ENCODE measurements at places on chromosomes 3 and 15.

- DNase-seq, result no peak
Observed at GRCh38 chr3:169172535-169172934, 491.0 kb downstream of the MECOM start.

GRCh38 chr15:57704441-57704840 lies 2.1 kb upstream of the POLR2M start:
- no peak for DNase-seq

- DNase-seq, result no peak
Observed at GRCh38 chr3:55585856-55586255, 98.8 kb upstream of the WNT5A start.

GRCh38 chr3:178827285-178827856 lies 244.2 kb downstream of the ZMAT3 start:
- DNase-seq, result no peak

GRCh38 chr3:120487191-120487650 lies 36.4 kb upstream of the FSTL1 start:
- no peak for DNase-seq

All from activated CD4-positive, alpha-beta memory T cell treated with anti-CD3 and anti-CD28 coated beads for 36 hours (primary cell).